Stomach (tissue), 19 donors: ENCODE measurements at places on chromosomes 7 and 10. TPM values are rescaled to one million over a fixed set of nuclear protein-coding genes. Genes with fewer than 3 reads are reported as not detected.

The CALCR gene
- total RNA-seq, result not detected

The AMPH gene
- not detected for total RNA-seq

The CFAP46 gene
- 1.8 TPM for total RNA-seq

- no peak for DNase-seq
Observed at GRCh38 chr10:28200775-28201174, 102.1 kb downstream of the MPP7 start.

- DNase-seq, result no peak
Observed at GRCh38 chr7:149707448-149707886, 65.9 kb downstream of the ZNF467 start.
